ENCODE measurements at places on chromosomes 7 and 10.

DNA sequence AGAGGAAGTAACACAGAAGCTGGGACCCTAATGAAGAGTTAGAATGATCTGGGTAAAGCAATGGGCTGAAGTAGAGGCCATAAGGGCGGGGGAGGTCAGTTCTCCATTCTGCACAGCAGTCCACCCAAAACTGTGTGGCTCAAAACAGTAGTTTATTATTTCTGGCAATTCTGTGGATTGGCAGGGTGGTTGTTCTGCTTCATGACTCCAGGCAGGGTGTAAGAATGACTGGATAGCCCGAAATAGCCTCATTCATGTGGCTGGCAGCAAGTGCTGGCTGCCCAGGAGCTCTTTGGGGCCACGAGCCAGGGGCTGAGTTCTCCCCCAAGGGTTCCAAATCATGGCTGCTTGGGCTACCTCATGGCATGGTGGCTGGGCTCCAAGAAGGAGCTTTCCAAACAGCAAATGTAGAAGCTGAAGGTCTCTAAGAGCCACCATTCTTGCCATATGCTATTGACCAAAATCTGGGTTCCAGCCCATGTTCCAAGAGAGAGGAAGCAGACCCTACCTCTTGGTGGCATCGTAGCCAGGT is 315.1 kb upstream of the C7orf33 start:
- DNase-seq, result no peak

DNA sequence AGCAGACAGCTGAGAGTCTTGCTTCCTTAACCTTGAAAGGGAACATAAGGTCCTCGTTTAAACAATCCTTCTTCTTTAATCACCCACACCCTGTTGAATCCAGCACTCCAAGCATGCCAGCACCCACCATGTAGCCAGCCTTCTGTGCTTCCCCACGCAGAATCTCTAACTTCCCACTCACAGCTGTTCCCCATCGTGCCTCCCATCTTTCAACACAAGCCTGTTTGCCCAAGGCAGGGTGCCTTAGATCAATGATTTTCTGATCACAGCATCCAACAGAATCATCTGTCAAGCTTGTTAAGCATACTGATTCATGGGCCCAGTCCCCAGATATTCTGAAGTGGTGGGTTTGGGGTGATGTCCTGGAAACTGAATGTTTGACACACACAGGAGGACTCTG is 530.8 kb downstream of the SH2D4B start:
- no peak for DNase-seq

GRCh38 chr7:7152315-7152714 is 30.0 kb upstream of the C1GALT1 start:
- no peak for DNase-seq

- DNase-seq, result no peak
These were observed 1.9 kb upstream of the VOPP1 start for GRCh38 chr7:55574051-55574717.

- no peak for DNase-seq
These were observed 70.6 kb downstream of the NPS start for GRCh38 chr10:127619546-127620325.

DNA sequence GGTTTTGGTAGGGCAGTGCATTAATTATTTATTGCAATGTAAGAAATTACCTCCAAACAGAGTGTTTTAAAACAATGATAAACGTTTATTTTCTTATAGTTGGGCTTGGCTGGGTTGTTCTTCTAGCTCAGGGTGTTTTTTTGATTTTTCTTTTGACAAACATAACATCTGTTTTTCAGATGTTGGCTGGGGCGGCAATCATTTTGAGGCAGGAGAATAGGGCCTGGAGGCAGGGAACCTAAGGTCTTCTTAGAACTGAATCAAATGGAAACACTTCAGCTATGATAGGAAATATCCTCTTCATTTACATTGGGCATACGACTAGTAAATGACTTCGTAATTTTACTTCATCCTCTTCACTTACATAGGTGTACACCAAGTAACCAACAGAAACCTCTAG is 47.4 kb upstream of the NAMPT start:
- DNase-seq, result no peak

- no peak for DNase-seq
These were observed 343.4 kb downstream of the PRPF18 start for GRCh38 chr10:13930120-13930519.

DNA sequence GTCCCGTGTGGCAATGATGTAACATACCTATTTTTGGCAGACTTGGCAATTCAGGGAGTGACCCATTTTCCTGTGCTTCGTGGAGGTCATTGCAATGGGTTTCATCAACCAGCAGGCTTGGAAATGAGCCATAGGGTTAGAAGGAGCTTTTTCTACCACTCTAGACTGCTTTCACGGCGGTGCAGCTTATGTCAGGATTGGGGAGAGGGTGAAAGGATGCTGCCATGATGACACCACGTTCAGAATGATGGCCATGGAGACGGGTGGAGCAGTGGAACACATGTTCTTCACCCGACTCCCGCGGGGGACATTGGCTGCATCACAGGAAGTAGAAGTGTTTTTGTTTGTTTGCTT is 220.2 kb downstream of the EMX2 start:
- DNase-seq, result no peak

DNA sequence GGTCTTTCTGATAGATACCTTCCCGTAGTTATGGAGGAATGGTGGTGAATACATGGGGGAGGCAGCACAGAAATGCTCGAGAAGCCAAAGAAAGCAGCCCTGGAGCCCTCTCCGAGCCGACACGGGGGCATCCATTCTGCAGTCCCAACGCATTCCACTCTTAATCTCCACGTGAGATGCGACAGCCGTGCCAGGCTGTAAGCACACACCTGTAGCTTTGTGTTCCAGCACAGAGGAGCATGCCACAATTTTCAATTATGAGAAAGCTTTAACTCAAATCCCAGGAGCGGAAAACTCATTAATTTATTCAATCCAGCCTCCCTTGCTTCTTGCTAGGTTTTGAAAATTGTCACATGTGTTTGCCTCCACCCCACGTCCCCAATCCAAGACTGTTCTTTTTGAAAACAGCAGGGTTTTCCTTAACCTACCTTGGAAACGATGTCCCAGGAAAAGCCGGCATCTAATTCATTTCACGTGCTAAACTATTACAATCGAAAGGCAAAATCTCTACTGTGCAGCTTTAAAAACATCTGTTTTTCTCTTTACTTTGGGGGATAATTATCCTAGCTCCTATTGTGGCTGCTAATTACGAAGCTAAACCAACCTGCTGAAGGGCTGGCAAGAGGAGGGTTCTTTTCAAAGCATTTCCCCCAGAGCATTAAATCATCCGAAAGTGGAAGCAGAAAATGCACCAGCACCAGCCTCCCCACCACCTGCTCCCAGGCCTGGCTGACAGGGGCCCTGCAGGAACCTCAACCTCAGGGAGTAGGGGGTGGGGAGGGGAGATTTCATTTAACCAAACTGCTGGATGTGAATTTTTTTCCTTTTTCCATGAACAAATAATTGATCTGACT is 56.0 kb upstream of the CHST15 start:
- DNase-seq, result no peak

- DNase-seq, result no peak
These were observed 31.4 kb upstream of the BTBD16 start for GRCh38 chr10:122239578-122240257.

- peak; percentile 97 for DNase-seq
These were observed 21.2 kb downstream of the ATP6V1F start for GRCh38 chr7:128883622-128884448.

- peak; percentile 33 for DNase-seq
These were observed 93.6 kb downstream of the CTNNA3 start for GRCh38 chr10:67602268-67602950.

DNA sequence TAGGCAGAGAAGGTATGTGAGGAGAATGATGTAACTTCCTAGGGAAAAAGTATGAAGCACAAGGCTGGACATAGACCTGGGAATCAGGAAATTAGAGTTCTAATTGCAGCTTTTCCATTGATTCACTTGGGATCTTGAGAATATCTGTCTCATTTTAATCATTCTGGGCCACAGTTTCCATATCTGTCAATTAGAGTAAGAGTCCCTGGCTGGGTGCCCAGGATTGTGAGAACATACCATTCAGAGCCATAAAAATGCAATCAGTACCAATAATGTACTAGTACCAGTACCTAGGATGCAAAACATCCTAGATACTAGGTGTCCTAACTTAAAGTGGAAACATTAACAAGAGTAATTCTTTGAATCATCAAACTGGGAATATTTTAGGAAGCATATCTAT is 29.6 kb downstream of the CAV1 start:
- DNase-seq, result no peak

- no peak for DNase-seq
These were observed 1.5 kb downstream of the MET start for GRCh38 chr7:116673457-116673865.

GRCh38 chr7:121796936-121797656 is 75.9 kb upstream of the PTPRZ1 start:
- DNase-seq, result no peak

- DNase-seq, result no peak
These were observed 1250.3 kb downstream of the REEP3 start for GRCh38 chr10:64771253-64772050.

DNA sequence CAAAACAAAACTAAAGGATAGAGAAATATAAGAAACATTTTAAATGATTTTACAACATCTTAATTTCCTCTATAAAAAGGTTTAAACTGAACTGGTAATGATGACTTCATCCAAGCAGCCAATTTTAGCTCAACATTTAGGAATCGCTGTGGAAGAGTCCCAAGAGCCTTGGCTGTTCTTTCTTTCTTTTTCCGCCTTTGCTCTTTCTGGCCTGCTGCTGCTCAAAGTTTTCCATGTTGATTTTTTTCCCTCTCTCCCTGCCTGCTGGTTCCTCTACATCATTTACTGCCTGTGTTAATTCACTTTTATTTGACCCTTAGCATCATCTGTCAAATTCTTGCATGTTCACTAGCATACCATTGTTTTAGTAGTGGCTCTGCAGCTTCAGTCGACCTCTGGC is 146.9 kb downstream of the EVX1 start:
- DNase-seq, result no peak

DNA sequence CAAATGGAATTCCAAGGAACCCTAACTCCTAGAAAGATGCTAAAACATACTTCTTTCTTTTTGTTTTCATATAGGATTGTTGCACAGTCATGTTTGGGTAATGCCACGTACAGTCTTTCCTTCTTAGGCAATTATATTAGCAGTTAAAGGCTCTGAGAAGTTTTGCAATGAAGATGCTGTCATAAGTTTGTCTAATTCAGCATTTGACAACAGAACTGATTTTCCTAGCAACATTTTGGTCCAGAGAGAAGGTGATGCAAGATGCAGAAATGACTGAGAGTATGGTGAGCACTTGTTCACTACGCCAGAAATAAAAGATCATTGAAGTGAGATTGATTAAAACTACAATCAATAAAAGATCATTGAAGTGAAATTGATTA is 184.0 kb upstream of the PLXNA4 start:
- DNase-seq, result no peak

- DNase-seq, result no peak
These were observed 11.2 kb downstream of the GATA3 start for GRCh38 chr10:8065651-8066050.

DNA sequence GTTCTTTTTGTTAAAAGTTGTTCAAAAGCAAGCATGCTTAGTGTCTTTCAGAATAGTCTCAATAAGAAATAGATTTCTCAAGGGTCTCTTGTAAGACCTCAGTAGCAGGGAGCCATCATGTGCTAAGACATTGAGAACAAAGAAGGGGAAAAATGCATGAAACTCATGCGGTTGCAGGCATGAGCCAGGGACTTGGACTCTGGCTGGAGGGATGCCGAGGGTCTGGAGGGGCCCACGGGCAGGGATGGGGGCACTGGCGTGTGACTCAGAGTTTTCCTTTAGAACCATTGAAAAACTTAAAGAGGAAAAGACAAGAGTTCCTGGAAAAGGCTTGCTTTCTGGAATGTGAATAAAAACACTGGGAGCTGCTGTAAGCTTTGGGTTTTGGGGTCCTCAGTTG is 253.3 kb downstream of the CCDC3 start:
- DNase-seq, result no peak

GRCh38 chr10:132104062-132104461 is 38.3 kb downstream of the JAKMIP3 start:
- DNase-seq, result no peak

DNA sequence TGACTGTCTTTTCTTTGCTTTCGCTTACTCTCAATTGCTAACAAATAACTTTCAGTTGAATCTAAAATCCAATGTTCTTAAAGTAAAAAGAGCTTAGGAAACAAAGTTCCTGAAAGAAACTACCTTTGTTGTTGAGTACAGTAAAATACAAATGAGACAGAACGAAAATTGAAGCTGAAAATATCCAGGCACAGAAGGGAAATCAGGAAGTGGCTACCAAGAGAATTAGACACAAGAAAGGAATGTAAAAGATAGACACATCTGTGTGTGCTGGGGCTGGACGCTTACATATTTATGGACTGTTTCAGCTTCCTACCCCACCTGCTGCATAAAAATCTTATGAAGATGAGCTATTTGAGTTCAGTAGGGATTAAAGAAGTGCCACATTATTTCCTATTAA is 161.7 kb upstream of the PLXDC2 start:
- no peak for DNase-seq

GRCh38 chr10:14349081-14349480 is 18.4 kb upstream of the FRMD4A start:
- no peak for DNase-seq

GRCh38 chr7:1137517-1138167 is 22.4 kb downstream of the ZFAND2A start:
- DNase-seq, result peak; percentile 71

- DNase-seq, result no peak
These were observed 13.5 kb upstream of the RPEL1 start for GRCh38 chr10:103232131-103232673.

DNA sequence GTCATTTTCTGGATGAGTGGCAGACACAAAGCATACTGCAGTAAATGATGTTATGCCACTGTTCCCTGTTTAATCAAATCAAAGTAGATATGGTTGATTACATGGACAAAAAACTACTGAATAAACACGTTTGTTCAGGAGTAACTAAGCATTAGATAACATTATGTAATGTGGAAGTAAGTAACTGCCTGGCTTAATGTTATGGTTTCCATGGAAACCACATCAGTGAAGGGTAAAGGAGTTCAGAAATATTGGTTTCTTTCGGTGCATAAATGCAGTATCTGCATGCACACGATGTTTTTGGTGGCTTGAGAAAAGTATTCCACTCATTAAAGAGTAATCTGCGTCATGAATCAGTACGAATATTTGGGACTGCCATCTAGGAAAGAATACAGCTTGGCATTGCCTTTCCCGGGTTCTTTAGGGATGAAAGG is 131.3 kb upstream of the PRKCQ start:
- no peak for DNase-seq

- peak; percentile 17 for DNase-seq
These were observed 40.4 kb upstream of the DLX5 start for GRCh38 chr7:97064972-97065587.

GRCh38 chr10:74558897-74559296 is 267.5 kb upstream of the KAT6B start:
- DNase-seq, result no peak

- no peak for DNase-seq
These were observed 9.6 kb downstream of the SMC3 start for GRCh38 chr10:110577056-110577455.
